ENCODE measurements at places on chromosomes 7 and 10. TPM values are rescaled to one million over a fixed set of nuclear protein-coding genes. Genes with fewer than 3 reads are reported as not detected.

- peak overlapping the region; percentile 48 for H3K27ac ChIP-seq
- peak; percentile 37 for DNase-seq
- H3K27me3 ChIP-seq, result no peaks in the 10 kb centered on the region
- peaks cover 78% of the 10 kb centered on the region for H3K4me1 ChIP-seq
- H3K4me3 ChIP-seq, result no peak overlapping the region
Observed at GRCh38 chr10:113000876-113001598, 51.0 kb downstream of the TCF7L2 start.

The MNX1 gene
- total RNA-seq, result 0.46 TPM

The PHYHIPL gene
- total RNA-seq, result 0.13 TPM

The UNCX gene
- not detected for total RNA-seq

The CYP3A4 gene
- total RNA-seq, result 0.33 TPM

GRCh38 chr10:93726024-93726423 is 23.6 kb upstream of the FRA10AC1 start:
- no peak for DNase-seq
- no peak overlapping the region for H3K27ac ChIP-seq
- H3K4me3 ChIP-seq, result no peak overlapping the region
- H3K4me1 ChIP-seq, result no peaks in the 10 kb centered on the region
- H3K36me3 ChIP-seq, result no peaks in the 10 kb centered on the region
- peaks cover 23% of the 10 kb centered on the region for H3K27me3 ChIP-seq

The FAM25A gene
- total RNA-seq, result not detected

- H3K4me1 ChIP-seq, result 0 out of 2 replicates have a peak, but pooled peaks cover 4% of the 10 kb centered on the region
- no peak overlapping the region for H3K4me3 ChIP-seq
- H3K36me3 ChIP-seq, result no peaks in the 10 kb centered on the region
- DNase-seq, result no peak
- no peak overlapping the region for H3K27ac ChIP-seq
Observed at GRCh38 chr10:45370202-45370955, 3.6 kb upstream of the ALOX5 start.

DNA sequence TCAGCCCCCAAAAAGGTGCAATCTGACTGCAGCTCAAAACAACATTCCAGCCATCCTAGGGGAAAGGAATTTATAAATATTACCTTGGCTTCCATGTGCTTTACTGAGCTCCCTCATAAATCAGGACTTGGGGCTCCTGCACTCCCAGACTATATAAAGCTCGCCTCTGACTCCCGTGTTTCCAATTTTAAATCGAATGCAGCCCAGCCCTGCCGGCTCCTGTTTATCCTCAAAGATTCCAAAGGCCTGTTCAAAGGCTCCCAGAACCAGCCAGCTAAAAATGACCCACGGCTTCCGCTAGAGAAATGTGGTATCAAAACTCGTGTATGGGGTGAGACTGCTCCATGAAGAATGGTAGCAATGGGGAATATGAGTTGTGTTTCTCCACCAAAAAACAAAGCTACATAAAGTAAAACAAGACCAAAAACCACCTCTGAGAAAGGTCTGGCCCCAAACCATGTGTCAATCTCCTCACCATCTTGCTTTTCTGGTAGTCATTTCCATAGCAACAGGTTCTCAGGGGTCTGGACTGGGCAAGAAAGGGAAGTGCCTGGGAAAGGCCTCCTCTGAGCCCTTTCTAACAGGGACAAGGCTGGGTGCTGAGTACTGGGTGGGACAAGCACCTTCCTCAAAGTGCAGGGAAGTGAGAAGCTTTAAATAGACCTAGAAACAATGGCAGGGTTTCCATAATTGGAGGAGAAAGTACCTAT is 5.1 kb downstream of the CALML3 start:
- H3K4me3 ChIP-seq, result no peak overlapping the region
- DNase-seq, result no peak
- H3K36me3 ChIP-seq, result no peaks in the 10 kb centered on the region
- no peaks in the 10 kb centered on the region for H3K27me3 ChIP-seq
- H3K4me1 ChIP-seq, result peaks cover 11% of the 10 kb centered on the region
- H3K27ac ChIP-seq, result no peak overlapping the region

DNA sequence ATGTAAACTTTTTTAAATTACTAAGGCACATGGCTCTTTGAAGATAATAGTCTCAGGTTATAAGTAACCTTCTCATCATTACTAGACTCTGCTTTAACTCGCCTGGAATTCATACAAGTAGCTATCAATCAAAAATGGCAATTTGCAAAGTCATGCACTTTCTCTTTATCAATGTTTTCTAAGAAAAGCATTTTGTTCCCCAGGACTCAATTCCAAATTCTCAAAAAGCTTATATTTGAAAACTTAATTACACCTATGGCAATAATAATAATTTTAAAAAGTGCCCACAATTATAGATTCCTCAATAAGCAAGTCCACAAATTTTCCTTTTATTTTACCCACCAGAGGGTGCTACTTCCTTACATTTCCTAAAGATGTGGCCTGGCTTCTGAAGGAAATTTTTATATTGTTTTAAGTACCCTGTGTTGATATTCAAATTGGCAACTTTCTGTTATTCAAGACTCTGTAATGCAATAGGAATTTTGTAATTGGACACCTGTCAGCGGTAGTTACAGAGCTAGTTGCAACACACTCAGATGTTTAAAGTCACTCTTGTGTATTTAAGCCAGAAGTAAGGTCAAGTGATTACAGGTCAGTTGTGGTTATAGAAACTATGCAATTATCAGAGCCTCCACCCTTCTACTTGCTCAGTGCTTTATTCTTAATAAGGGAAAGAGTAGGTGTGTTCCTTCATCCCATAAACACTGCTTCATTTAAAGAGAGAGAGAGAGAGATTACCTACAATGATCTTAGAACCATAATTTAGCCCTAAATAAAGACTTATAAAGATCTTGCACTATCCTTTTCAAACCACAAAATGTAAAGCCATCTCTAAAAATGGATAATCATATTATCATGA is 47.1 kb upstream of the HYAL4 start:
- H3K27me3 ChIP-seq, result no peaks in the 10 kb centered on the region
- H3K36me3 ChIP-seq, result peaks cover 11% of the 10 kb centered on the region
- no peak overlapping the region for H3K4me3 ChIP-seq

DNA sequence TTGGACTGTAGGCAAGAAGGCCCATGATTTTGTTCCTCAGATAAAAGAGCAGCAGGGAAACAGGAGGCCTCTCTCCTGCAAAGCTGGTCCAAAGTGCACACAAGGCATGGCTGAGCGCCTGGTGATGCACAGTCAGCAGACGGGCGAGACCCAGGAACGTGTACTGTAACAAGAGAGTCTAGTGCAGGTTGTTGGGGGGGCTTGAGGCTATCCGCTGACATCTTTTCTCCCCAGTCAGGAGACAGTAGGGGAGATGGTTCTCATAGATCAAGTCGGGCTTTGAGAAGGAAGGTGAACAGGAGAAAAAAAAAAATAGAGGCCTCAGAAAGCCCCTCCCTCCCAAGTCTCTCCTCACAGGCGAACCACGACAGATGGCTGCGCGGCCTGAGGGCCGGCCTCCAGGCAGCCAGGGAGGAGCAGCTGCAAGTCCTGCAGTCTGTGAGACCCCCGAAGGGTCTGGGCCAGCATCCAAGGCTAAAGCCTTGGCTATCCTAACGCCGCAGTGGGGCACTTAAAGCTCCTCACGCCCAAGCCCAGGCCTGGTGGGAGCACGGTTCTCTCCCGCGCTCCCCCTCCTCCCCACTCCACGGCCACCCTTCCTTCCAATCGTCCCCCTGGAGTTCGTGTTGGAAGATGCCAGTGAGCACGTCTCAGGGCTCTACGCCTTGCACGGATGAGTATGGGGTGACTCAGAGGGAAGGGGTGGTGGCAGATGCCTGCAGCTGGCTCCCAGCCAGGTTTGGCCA is 68.3 kb downstream of the PRKAG2 start:
- peaks cover 5% of the 10 kb centered on the region for H3K4me1 ChIP-seq
- no peak overlapping the region for H3K27ac ChIP-seq
- no peak overlapping the region for H3K4me3 ChIP-seq
- no peak for DNase-seq

The SYNPO2L gene
- total RNA-seq, result 0.11 TPM

DNA sequence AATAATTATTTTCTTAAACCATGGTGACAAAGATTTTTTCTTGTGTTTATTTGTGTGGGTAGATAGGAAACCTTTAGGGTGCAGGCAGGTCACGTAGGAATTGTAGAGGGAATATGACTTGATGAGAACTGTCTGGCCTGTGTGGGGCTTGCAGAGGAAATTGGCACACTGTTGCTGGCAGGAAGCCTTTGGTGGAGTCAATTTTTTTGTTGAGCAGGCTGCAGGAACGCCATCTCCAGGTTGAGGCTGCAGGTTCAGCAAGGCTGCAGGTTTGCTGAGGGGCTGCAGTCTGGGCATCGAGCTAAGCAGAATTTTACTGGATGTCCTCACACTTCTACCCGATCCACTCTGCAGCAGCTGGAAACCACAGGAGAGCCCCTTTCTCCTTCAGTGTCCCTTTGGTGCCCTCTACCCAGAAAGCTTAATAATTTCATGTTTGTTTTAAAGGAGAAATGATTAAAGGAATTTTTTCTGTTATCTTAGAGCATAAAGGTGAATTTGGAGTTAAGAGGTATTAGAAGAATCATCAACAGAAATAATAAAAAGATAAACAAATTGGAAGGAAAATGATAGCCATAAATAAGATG is 37.0 kb downstream of the TBC1D12 start:
- H3K36me3 ChIP-seq, result peaks cover 6% of the 10 kb centered on the region
- H3K27ac ChIP-seq, result no peak overlapping the region
- peak; percentile 21 for DNase-seq
- H3K4me3 ChIP-seq, result no peak overlapping the region

DNA sequence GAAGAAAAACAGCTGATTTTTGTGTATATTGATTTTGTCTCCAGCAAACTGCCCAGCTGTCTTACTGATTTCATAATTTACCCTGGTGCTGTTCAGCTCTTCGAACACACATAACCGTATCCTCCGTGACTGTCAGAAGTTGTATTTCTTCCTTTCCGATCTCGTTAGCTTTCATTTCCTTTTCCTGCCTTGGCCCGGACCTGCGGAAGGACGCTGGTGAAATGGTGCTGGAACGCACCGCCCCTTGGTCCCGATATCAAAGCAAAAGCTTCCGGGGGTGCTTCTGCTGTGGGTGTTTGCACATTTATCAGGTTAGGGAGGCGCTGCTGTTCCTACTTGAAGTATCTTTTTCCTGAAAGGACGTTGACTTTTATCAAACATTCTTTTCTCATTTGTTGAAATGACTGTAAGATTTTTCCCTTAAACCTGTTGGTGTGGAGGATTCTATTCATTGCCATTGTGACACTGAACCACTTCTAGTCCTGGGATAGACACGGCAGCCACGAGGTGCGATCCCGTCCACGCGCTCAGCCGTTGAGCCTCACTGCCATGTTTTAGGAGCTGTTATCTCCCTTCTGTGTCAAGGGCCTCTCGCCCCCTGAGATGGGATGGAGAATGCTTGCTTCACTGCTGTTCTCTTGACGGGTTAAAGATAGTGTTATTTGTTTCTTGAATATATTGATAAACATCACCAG is 72.6 kb downstream of the FOXL3 start:
- no peaks in the 10 kb centered on the region for H3K36me3 ChIP-seq
- peaks cover 21% of the 10 kb centered on the region for H3K27me3 ChIP-seq
- peaks cover 24% of the 10 kb centered on the region for H3K4me1 ChIP-seq
- H3K27ac ChIP-seq, result no peak overlapping the region
- no peak for DNase-seq

The CD36 gene
- 1.4 TPM for total RNA-seq

GRCh38 chr10:93903051-93903450 is 9.3 kb downstream of the SLC35G1 start:
- H3K27me3 ChIP-seq, result no peaks in the 10 kb centered on the region
- DNase-seq, result no peak
- H3K4me1 ChIP-seq, result no peaks in the 10 kb centered on the region
- H3K4me3 ChIP-seq, result no peak overlapping the region

GRCh38 chr10:32332299-32332750 is 14.6 kb downstream of the EPC1 start:
- H3K4me1 ChIP-seq, result peaks cover 76% of the 10 kb centered on the region
- H3K27me3 ChIP-seq, result no peaks in the 10 kb centered on the region
- H3K4me3 ChIP-seq, result no peak overlapping the region

The PIK3AP1 gene
- 3.5 TPM for total RNA-seq

DNA sequence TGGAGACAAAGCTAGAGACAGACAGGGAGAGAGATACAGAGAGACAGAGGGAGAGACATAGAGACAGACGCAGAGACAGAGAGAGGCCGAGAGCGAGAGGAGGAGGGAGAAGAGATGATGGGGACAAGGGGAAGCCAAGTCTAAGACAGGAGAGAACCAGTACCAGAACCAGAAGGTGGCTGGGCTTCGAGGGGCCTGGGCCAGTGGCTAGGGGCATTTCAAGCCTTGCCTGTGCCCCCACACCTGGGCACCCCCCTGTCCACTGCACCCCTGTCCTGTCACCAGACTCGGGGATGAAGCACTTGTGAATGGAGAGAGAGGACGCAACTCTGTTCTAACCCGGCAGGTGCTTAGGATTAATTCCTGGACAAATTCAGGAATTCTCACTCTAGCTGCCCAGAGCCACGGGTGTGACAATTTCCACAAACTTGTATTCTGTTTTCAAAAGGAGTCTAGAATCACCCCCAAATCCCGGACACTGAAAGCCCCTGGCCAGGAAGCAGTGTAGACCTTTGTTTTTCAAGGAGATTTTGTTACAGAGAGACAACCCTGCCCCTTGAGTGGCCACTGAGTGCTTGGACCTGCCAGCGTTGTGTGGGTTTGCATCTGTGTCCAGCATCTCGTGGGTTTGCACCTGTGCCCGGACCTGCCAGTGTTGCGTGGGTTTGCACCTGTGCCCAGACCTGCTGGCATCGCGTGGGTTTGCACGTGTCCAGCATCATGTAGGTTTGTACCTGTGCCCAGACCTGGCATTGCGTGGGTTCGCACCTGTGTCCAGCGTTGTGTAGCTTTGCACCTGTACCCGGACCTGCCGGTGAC is 157.3 kb downstream of the WDR37 start:
- H3K36me3 ChIP-seq, result no peaks in the 10 kb centered on the region
- no peak overlapping the region for H3K4me3 ChIP-seq
- H3K27ac ChIP-seq, result no peak overlapping the region
- DNase-seq, result no peak
- H3K4me1 ChIP-seq, result no peaks in the 10 kb centered on the region

GRCh38 chr7:2571409-2571808 is 12.6 kb downstream of the IQCE start:
- H3K36me3 ChIP-seq, result no peaks in the 10 kb centered on the region
- H3K27ac ChIP-seq, result peak overlapping the region; percentile 47
- no peak for DNase-seq
- peaks cover 9% of the 10 kb centered on the region for H3K4me1 ChIP-seq
- H3K4me3 ChIP-seq, result no peak overlapping the region
- H3K27me3 ChIP-seq, result no peaks in the 10 kb centered on the region

The NIPSNAP2 gene
- total RNA-seq, result 38.5 TPM

DNA sequence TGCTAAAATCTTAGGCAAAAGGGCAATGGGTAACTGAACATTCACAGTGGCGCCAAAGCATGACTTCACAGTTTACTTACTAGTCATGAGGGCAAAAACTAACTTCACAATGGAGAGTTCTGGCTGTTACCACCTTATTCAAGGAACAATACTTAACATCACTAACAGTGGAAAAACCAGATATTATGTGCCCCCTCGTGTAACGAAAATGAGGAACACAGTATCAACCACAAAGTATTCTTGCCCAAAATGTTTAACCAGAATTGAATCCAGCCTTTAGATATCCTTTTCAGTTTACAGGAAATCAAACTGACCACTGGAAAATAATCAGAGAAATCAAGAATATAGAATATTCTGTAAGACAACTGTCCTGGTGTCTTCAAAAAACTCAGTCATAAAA is 9.5 kb downstream of the C7orf25 start:
- no peak for DNase-seq
- H3K27me3 ChIP-seq, result no peaks in the 10 kb centered on the region
- no peaks in the 10 kb centered on the region for H3K4me1 ChIP-seq
- H3K4me3 ChIP-seq, result no peak overlapping the region
- peaks cover 4% of the 10 kb centered on the region for H3K36me3 ChIP-seq
